ENCODE measurements at places on chromosomes 2 and 18.

DNA sequence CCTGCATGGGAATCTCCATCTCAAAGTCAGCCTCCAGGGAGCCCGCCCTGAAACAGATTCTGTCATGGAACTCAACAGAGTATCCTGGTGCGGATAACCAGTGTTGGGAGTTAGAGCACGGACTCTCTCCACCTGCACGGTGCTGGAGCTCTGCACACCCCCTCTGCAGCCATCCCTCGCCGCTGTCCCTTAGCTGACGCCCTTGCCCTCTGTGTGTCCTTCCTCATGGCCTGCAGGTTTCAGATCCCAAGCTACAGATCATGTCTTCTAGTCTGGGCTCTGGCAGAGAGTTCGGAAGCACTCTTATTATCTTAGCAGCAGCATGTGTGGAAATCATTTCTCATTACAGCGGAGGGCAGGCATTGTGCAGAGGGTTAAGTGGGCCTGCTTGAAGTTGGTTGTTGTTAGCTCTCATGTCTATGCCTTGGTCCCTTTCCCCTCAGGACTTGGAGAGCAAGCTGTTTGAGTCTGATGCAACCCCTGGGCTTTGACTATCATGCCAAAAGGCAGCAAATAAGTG, 26.0 kb downstream of the TMEM127 start:
- DNase-seq = no peak

DNA sequence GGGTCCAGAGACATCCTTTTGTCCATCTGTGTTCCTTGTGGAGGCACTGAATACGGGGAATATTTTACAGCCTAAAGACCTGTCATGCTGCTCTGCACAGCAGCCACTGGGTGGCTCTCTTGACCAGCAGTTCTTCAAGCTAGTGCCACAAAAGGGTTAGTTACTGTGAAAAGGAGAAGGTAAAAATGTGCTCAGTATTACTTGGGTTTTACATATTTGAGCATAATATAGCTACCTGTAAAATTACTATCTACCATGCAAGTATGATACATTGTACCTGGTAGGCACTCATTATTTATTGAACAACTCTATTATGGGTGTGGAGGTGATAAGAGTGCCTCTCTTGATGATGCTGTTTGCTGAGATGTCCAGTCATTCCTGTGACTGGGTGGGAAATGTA, 23.6 kb downstream of the FZD5 start:
- peak; percentile 49 for DNase-seq

DNA sequence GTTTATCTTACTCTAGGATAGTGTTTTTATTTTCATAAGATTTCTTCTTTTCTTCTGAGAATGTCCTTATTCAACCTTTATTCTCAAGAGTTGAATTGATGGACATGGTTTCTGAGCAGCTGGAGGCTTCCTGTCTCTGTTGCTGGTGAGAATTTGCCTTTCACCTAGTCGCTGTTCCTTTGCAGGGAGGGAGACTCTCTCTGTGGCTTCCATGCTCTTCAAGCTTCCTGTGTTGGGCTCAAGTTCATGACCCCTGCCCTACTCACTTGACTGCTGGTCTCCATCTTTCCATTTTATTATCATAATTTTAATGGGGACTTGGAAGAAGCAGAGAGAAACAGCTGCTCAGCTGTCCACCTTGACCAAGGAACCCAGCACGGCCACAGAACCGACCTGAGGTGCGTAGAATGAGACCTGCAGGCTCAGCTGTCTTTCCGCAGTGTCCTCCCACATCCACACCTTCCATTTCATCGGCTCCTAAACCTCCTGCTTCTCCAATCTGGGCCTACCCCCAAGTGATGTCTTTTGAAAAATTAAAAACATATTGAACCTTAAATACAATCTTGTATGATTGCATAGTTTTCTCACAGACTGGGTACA, 24.2 kb downstream of the TMEM18 start:
- no peak for DNase-seq

- DNase-seq = no peak
These were observed 604.2 kb upstream of the ZEB2 start for GRCh38 chr2:145124085-145124484.

GRCh38 chr18:40534723-40535122, 1420.3 kb upstream of the PIK3C3 start:
- DNase-seq = no peak

GRCh38 chr2:191813943-191814342, 32.9 kb downstream of the CAVIN2 start:
- DNase-seq = no peak
